ENCODE measurements at places on chromosomes 6 and 20.

DNA sequence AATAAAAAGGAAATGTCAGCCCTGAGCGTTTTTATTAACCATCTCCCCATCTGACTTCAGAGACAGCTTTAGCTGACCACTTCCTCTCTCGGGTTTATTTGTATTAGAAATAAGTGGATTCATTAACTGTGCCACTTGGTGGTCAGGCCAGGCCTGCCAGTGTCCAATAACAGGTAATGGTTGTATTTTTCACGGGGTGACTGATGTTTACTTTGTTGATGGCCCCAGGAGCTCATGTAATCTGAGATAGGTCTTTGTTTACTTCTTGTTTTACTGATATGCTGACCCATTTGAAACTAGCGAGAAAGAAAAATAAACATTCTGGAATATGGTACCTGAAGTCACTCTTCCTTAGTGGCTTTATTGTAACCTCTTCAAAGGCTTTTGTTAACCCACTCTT, 504.3 kb upstream of the SLC35B3 start:
- no peak for DNase-seq

DNA sequence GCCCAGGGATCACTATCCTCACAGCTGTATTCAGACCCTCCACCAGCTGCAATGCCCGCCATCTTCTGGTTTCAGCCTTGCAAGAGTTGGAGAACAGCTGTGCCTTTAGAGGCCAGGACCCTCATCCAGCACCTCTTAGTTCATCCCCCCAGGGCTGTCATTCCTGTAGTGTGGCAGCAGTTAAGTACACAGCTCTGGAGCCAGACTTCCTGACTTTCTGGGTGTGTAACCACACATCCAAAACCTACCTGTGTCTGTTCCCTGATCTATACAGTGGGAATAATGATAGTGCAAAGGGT, 452 bp upstream of the TREM2 start:
- DNase-seq, result no peak

GRCh38 chr6:35223396-35223795, 9.6 kb downstream of the SCUBE3 start:
- DNase-seq, result peak; percentile 60

- DNase-seq, result peak; percentile 74
These were observed 18.3 kb upstream of the NHSL1 start for GRCh38 chr6:138517635-138518034.

- DNase-seq, result no peak
These were observed 654.8 kb downstream of the RNF144B start for GRCh38 chr6:19041906-19042305.

DNA sequence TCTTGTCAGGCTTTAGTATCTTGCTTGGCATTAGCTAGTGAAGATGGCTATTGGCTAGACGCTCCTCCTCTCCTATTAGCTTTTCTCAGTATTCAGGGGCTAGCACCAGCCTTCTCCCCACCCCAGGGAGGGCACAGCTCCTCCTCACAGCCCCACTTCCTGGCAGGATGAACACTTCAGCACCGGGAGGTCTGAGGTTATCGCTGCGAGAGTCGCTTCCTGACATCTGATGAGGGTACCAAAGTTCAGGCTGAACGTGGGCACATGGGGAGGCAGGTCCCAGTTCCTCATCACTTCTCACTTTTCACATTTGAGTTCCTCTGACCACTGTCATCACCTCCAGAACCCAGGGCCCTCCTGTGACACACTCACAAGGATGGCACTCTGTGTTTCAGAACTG, 66.6 kb downstream of the LAMA4 start:
- no peak for DNase-seq

DNA sequence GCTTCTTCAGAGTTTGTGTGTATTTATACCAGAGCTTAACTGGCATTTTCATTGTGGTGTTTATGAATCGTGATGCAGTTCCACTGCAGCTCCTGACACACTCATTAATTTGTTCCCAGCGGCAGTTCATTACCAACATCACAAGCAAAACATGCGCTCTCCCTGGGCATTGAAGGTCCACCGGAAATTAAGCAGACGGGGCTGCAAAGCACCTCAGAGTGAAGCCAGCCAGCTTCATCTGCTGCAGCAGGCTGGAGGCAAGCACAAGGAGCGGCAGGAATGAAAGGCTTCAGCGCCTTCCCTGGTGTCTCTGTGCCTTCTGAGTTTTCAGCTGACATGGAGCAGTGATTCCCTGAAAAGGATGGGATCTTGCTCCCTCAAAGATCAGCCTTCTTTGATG, 246.0 kb upstream of the SPTLC3 start:
- no peak for DNase-seq

DNA sequence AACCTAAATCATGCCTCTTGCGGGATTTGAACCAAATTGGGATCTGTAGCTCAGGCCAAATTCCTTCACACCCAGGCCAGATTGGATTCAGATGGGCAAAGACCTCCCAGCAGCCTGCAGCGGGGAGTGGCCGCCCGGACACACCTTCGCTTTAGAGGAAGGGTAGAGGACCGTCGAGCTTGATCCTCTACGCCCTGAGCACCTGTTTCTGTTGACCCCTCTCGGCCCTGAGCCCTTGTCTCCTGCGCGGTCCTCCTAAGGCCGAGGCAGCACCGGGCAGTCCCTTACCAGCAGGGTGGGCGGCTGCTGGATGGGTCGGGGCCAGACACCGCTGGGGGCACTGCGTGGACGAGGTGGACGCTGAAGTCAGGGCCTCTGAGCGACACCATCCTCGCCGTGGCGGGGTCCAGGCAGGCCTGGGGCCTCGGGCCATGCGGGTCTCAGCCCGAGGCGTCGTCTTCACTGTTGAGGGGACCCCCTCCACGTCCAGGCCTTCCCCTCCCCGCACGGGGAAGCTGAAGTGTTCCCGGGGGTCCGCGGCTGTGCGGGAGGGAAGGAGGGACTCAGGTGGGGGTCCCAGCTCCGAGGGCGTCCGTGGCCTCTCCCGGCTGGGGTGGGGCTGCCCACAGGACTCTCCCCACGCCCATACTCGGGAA, 114.8 kb downstream of the SMOC2 start:
- no peak for DNase-seq

GRCh38 chr6:159718634-159719033, 8.7 kb upstream of the WTAP start:
- DNase-seq, result no peak

- DNase-seq, result no peak
These were observed 208.7 kb upstream of the PRND start for GRCh38 chr20:4512891-4513550.

DNA sequence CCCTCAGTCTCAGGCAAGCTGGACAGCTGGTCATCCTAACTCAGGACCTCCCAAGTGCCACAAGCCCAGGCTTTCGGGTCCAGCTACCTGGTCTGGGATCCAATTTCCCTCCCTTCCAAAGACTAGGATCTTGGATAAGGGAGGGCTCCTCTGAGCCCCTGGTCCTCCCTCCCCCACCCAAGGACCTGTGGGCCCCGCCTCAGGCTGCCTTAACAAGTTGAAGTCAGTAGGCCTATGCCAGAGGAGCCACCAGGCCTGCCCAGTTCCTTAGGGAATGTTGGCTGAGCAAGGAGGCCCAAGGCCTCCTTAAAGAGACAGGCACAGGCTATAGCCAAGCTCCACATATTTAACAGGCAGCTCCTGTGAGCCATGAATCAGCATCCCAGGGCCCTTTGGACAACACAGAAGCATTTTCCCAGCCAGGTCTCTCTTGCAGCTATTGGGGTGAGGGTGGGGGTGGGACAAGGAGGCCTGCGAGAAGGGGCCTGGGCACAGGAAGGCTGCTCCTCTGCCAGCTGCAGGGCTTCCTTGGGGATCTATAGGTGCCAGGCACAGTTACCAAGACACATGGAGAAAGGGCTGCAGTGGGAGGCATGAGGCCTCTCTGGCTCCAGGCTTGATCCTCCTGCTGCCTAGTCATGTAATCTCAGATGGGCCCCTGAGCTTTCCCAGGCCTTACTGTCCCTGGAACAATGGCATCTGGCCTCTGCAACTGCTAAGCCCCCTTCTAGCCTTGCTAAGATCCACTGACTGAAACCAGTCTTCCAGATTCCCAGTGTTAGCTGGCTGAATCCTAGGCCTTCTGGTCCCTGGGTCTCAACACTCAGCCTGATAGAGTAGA, 27.4 kb upstream of the NOL4L start:
- peak; percentile 33 for DNase-seq

GRCh38 chr6:36998723-36999038, 6.8 kb upstream of the FGD2 start:
- DNase-seq, result no peak

GRCh38 chr20:57573242-57573641, 12.3 kb downstream of the PCK1 start:
- no peak for DNase-seq

- DNase-seq, result no peak
These were observed 192.2 kb upstream of the LRFN2 start for GRCh38 chr6:40779409-40779808.

DNA sequence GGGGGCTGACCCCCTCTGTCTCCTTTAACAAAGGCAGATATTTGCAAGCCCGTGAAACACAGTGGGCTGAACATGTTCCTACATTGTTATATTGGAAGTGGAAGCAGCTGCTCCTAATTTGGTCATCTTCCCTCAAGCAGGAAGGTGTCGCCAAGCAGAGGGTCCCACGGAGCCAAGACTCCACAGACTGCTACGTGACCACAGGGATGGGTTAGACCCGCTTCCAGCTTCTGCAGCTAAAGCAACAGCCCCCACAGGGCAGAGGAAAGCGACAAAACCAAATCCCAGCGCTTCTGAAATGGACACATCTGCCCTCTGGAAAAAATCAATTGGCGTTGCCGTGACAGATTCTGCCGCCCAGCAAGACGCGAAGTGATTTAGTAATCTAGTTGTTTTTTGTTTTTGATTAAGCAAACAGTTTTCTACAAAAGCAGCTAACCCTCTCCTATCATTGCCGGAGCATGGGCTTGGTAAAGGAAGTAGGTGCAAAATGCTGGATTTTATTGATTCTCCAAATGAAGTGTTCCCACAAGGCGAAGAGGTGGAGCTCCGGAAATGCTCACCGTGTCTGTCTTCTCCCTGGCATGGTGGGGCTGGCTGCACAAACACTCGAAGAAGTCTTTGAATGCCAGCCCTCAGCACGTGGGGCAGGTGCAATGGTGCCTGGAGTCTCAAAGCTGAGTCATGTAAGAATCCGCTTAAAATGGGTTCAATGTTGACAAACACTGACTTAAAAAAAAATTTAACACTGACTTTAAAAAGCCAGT, 79.4 kb upstream of the FRMD1 start:
- no peak for DNase-seq

DNA sequence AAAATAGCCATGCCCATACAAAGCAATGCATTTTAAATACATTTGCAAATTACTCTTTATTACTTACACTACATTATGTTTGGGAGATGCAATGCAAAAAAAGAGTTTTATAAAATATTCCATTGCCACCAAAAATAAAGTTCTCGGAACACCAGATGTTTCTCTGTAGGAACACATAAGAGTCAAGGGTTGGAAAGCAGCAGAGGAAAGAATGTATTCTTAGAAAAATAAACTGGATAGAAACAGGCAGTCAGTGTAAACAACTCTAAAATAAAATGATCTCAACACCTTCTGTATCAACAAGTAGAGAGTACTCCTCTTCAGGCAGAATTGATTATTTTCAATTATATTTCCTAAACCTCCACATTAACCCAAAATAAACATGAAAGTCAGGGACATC, 28.1 kb downstream of the KIF13A start:
- DNase-seq, result no peak

GRCh38 chr6:144148886-144149285, 1.4 kb upstream of the STX11 start:
- no peak for DNase-seq

- peak; percentile 95 for DNase-seq
These were observed 19.0 kb upstream of the UTRN start for GRCh38 chr6:144266091-144266649.

DNA sequence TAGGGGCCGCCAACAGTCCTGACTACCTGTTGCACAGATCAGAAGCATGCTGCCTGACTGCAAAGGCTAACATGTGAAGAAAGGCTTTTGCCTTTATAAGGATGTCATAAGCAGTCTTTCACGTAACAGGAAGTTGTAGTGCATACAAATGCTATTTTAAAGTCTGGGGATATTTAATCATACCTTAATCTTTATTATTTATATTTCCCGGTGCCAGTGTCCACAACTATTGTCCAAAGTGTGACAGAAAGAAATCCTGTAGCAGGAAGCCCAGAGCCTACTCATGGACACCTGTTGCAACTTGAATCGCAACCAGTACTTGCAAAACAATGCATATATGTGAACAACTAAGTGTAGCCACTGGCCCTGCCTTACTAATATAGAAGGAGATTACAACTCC, 235.8 kb downstream of the ALDH8A1 start:
- DNase-seq, result no peak

- DNase-seq, result no peak
These were observed 250.7 kb upstream of the FAM83B start for GRCh38 chr6:54595844-54596243.

- peak; percentile 90 for DNase-seq
These were observed 1.2 kb upstream of the UFL1 start for GRCh38 chr6:96520171-96521115.

DNA sequence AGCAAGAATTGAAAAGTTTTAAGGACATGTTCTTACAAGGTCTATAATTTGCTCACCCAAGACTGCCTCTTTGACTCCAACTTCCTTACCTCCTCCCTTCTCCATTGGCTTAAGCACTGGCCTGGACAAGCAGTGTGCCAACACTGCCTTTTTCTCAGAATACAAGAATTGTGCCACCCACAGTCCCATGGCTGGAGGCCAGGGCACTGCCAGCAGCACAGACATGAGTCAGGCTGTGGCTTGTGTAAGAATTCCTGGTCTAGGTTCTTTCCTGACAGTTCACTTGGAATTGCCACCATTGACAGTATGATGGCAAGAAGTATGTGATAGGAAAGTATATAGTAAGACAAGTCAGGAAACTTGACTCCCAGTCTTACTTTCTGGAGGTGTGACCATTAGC, 202.7 kb upstream of the MARCKS start:
- no peak for DNase-seq

DNA sequence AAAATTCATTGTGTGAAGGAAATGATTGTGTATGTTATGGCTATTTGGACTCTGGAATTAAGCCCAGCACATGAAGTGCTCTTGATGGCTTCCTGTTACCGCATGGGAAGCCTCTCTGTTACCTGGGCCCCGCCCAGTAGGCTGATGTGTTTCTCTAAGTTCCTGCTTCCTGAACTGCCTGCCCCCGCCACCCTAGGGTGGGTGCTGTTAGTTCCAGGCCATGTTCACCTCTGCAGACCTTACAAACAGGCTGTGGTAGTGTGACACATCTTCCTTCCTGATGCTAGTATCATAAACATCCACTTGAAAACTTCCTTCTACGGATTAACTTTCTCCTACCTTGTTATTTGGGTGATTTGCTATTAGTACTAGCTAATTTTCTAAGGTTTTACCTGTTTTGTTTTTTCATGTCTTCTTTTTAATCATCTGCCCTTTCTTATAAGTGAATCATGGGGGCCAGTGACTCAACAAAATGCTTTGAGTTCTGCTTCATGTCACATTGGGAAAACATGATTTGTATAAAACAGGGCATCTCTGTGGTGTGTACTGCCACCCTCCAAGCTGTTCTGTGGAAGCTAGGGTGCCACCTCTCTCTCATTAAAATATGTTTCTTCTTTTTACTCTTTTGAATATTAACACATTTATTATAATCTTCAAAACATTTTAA, 40.6 kb downstream of the SH3BGRL2 start:
- no peak for DNase-seq

GRCh38 chr6:137894779-137895385, 27.8 kb downstream of the TNFAIP3 start:
- DNase-seq, result no peak

- DNase-seq, result no peak
These were observed 139.8 kb upstream of the TNFAIP3 start for GRCh38 chr6:137727216-137727765.

- no peak for DNase-seq
These were observed 23.3 kb downstream of the ARFGEF2 start for GRCh38 chr20:48944663-48945297.

All from ELF-1 (cell line).